ENCODE measurements at places on chromosomes 1 and 21. TPM values are rescaled to one million over a fixed set of nuclear protein-coding genes. Genes with fewer than 3 reads are reported as not detected.
A peak's percentile ranks its signal among the peaks of the same experiment; 100 is the strongest.

- peak; percentile 70 for DNase-seq
These were observed 11.5 kb downstream of the SLC45A1 start for GRCh38 chr1:8329439-8329838.

GRCh38 chr1:110717179-110717578 is 42.4 kb upstream of the KCNA3 start:
- no peak for DNase-seq

GRCh38 chr1:28437264-28437923 is 67.9 kb downstream of the PHACTR4 start:
- peak; percentile 88 for DNase-seq

- DNase-seq: no peak
These were observed 60.7 kb downstream of the MAN1C1 start for GRCh38 chr1:25677193-25677773.

DNA sequence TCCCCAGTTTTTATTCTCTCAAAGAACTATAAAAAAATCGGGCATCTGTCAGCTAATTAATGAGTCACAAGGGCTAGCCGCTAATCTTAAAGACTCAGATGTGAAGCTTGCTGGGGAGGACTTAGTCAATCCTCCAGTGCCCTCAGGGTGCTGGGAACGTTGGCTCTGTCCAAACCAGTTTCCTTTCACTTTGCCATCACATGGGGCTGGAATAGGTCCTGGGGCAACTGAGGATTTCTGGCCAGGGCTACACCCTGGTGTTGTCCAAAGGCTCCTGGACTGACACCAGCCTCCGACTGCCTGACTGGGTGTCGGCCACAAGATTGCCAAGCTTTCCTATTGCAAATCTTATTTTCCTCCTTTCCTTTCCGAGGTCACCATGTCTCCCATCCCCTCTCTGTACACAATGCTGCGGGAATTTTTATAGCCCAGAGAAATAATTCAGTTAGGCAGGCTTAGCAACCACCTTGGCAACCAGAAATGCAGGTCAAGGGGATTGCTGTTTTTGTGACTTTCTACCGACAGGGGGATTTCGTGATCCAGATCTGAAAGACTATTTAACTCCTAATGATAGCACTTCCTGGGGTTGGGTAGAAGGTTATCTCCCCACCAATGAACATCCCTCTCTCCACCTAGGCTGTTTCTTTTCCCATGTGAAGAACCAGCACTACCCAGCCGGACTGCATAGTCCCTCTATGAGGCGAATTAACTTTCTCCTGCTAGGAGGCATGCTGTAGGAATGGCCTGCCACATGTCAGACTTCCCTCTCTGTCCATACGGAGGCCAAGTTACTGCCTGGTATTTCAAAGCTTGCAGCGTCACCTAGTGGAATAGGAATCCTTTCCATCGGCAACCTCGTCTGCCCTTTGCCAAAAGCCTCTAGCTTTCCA is 29.9 kb upstream of the CTBS start:
- peak; percentile 93 for DNase-seq

DNA sequence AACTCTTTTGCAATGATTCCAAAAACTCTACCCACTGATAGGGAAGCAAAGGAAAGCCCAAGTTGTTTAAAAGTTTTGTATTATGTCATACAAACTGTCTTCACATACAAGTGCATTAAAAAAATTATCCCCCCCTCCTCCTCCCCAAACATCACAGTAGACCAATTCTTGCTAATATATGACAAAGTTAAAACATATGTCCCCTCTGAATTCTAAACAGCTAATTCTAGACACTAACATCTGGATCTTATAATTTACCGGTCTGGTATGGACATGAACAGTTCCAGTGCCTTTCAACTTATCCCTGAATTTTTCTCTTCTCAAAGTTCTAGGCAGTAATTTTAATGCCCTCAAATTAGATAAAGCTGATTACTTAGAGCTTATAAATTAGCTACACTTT is 13.4 kb downstream of the RIT1 start:
- DNase-seq: no peak

- DNase-seq: peak; percentile 74
These were observed at the start of gene RCC2 for GRCh38 chr1:17439250-17440073. Gene RCC2, minus strand, starts transcription at chr1:17439677. Its CDS starts 1,163 bp downstream, at chr1:17438514.

GRCh38 chr1:11134251-11134897 is 34.7 kb upstream of the EXOSC10 start:
- peak; percentile 76 for DNase-seq

GRCh38 chr1:117094841-117095604 is 26.5 kb downstream of the TRIM45 start:
- no peak for DNase-seq

- peak; percentile 75 for DNase-seq
These were observed 1.8 kb downstream of the PTTG1IP start for GRCh38 chr21:44871576-44872269.

GRCh38 chr1:17873007-17873675 is 118.0 kb downstream of the ACTL8 start:
- DNase-seq: no peak

DNA sequence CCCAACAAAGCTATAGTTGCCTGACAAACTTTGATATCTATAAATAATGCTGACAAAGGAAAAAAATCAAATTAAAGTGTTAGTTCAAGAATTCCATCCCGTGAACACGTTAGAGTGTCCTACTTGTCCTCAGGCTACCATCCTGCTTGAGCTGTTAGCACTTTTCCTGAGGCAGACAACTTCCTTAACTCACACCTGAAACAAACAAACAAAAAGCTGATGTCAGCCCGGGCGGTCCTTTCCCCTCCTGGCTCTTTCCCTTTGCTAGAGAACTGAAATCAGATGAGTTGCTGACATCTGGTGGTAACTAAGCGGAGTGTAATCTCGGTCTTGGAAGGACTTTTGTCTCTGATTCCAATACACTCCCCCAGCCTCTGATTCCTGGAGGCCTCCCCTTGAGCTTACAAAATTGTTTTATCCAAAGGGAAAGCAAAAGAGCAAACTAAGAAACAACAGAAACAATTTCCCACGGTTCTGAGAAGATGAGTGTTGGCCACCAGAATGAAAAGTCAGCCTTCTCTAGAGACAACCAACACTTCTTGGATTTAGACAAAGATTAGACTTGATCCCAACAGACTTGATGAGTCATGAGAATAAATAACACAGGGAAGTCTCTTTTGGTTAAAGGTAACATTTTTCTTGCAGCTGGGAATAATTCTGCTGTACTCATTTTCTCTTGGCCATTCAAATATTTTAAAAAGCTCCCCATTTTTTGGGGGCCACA is 135.4 kb downstream of the PROX1 start:
- peak; percentile 20 for DNase-seq

DNA sequence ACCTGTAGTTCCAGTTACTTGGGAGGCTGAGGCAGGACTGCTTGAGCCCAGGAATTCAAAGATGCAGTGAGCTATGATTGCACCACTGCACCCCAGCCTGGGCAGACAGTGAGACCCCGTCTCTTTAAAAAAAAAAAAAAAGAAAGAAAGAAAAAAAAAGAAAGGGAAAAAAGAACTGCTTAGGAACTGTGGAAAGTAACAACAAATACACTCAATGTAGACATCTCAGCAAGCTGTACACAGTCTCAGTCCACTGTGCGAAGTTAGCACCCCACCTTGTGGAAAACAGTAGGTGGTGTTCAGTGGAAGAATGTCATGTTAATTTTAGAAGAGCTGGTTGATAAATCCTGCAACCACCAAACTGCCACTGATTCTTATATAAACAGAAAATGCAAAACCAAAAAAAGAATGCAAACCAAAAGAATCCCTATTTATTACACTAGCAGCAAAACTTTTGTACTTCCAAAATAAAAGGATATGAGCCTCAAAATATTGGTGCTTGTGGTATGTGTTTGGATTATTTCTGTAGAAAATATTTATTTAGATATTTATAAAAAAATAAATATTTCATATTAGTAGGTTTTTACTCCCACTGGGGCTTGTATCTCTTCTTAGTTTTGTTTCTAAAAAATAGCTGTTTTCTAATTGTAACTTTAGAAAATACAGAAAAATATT is 31.1 kb downstream of the ALG14 start:
- peak; percentile 56 for DNase-seq

Gene CFAP141
- total RNA-seq: not detected

Gene SLC16A4
- total RNA-seq: 32.0 TPM

Gene FLG
- not detected for total RNA-seq

Gene KPRP
- not detected for total RNA-seq

Gene CLDN17
- not detected for total RNA-seq

Gene DNASE2B
- not detected for total RNA-seq

Gene PCP4
- total RNA-seq: not detected

Gene BARHL2
- not detected for total RNA-seq

Gene TNNI3K
- not detected for total RNA-seq

Data from MG63 (cell line).